CD4-positive, alpha-beta T cell treated with Interleukin-21 for 1 hour (primary cell): ENCODE measurements at places on chromosomes 13 and 19.

DNA sequence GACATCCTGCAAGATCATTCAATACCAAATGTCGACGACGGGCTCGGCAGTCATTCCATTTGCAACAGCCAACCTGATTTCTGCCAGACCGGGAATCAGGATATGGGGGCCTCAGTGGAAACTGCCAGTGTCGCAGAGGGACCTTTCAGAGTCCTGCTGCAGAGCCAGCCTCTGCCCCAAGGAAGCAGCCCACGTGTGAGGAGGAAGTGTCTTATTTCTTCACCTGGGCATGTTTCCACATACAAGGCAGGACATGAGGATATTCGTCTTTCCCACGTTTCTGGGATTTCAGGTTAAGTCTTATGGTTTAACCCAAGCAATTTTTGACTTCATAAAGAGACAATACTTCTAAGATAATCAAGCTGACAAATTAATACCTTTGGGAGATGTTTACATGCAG is 69.9 kb downstream of the ABCC4 start:
- no peak for DNase-seq

DNA sequence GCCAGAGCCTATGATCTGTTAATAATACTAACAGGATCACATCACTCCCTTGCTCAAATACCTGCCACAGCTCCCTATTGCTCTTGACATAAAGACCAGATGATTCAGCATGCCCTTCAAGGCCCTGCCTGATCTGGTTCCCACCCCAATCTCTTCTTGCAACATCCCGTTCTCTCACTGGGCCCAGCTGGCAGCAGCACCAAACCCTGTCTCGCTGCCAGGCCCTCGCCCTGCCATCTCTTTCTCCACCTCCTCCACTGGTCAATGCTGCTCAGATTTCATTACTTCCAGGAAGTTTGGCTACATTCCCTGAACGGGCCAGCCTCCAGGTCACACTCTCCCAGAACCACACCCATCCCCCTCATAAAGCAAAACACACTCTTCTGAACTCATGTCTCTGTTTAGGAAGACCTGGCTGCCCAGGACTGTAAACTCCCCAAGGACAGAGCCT is 8.6 kb upstream of the BCAT2 start:
- no peak for DNase-seq

GRCh38 chr13:35804901-35805300 is 326.3 kb downstream of the DCLK1 start:
- DNase-seq: no peak

DNA sequence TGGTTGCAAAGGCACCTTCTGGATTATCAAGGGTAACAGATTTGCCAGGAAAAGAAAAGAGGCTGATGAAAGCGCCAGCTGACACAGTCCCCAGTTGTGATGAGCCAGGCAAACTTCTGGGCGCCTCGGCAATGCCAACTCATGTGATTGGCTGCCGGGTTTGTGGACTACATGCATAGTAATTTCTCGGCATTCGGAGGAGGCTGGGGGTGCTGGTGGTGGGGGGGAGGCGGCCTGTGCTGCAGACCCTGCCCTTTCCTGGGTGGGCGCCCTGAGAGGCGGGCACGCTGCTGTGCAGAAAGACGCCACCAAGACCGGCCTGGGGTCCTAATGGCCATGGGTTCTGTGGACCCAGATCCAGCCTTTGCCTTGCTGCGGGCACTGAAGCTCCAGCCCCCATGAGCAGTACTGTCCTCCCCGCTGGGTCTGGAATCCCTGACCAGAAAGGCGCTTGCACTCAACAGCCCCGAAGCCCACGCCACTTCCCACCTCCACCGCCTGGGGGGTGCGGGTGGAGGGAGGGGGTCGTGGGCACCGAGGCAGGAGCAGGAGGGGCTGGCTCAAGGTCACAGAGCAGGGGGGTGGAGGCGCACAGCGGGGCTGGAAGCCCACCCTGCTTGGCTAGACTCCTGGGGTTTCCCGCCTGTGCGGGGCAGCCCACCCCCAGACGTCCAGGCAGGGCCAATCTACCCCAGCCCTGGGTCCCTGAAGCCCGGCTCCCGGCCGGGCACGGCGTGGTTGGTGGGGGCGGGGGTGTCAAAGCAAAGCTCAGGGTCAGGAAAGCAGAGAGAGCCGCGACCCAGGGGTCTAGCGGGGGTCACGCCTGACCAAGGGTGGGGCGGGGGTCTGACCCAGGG is 1.0 kb downstream of the DIRAS1 start:
- DNase-seq: no peak

DNA sequence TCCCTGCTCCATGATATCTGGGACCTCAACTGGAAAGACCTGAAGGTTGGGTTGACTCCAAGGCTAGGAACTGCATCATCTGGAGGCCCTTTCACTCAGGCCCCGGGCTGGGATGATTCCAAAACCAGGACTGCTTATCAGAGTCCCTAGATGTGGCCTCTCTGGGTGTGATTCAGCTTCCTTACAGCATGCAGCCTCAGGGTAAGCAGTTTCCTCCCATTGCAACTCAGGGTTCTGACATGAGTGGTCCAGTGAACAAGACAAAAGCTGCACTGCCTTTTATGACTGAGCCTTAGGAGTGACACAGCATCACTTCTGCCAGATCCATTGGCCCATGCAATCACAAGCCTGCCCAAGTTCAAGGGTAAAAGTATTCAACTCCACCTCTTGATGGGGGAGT is 502.8 kb downstream of the COG6 start:
- DNase-seq: no peak

DNA sequence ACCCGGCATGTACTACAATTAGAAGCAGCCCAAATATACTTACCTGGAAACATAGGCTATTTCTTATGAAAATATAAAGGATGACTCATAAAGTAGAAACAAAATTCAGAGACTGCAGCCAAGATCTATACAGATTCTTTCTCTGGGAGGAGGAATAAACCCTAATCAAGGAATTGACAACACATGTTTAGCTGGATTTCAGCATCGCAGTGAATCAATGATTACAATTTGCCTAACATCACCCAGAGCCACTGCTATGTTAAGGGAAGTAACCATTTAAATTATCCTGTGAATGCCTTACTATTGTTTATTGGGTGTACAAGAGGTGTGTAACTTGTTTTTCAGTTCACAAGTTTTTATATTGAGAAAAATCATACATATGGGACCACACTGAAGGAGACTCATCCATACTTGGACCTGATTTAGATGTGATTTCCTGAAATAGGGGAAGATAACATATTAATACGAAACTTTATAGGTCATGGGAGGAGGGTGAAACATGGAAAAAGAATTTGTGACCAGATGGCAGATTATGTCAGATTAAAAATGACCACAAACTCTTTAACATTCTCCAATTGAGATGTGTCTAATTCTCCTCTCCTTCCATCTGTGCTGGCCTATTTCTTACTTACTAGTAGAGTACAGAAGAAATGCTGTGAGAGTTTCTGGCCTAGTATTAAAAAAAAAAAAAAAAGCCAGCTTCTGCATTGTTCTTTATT is 1168.4 kb downstream of the SLITRK1 start:
- DNase-seq: no peak

- no peak for DNase-seq
Measured at GRCh38 chr19:53961523-53962356, 997 bp upstream of the CACNG8 start.

DNA sequence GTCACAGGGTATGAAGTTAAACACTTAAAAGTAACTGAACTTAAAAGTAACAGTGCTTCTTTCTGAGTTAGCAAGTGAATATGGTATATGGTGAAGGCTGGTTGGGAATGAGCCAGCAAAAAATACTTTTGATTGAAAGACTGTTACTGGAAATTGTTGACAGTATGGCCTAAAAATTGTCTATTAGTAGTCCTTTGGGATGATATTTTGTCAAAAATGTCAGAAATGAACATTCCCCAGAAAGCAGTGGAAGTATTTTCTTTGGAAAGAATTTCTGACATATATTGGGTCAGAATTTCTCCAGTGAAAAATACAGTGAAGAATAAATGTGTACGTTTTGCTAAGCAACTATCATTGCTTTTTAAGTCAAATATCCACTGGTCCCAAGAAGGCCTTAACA is 860.5 kb downstream of the PCDH9 start:
- DNase-seq: no peak

- DNase-seq: no peak
Measured at GRCh38 chr13:20412691-20413355, 112.8 kb downstream of the CRYL1 start.

DNA sequence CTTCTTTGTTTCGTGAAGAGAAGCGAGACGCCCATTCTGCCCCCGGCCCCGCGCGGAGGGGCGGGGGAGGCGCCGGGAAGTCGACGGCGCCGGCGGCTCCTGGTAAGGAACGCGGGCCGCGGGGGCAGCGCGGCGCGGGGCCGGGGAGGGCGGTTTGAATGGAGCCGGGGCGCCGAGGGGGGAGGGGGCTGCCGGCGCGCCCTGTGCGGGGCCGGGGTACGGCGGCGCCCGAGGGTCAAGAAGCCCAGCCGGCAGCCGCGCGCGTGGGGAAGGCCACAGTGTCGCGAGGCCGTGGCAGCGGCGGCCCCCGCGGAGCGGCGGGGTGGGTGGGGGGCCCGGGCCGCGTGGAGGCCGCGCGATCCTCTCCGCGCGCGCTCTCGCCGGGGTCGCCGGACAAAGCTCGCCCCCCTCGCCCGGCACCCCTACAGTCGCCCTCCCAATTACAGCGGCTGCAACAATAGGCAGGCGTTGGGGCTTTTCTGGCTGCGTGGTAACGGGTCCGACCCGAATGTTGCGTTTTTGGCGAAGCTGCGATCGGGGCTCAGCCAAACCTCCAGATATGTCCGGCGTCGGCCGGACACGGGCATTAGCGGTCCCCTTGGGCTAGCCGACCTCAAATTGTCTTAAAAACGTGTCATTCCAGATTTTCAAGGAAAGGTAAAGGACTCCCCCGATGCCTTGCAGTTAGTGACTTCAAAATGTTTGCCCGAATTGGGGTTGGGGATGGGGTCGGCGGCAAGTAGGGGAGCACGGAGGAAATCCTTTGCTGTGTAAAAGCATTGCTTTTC is 437 bp downstream of the SMARCA4 start:
- DNase-seq: no peak

- no peak for DNase-seq
Measured at GRCh38 chr19:8115805-8116396, 33.5 kb downstream of the FBN3 start.

- peak; percentile 56 for DNase-seq
Measured at GRCh38 chr13:75372517-75372916, 109.5 kb downstream of the TBC1D4 start.

GRCh38 chr13:77620138-77620537 is 77.3 kb upstream of the SLAIN1 start:
- DNase-seq: no peak

DNA sequence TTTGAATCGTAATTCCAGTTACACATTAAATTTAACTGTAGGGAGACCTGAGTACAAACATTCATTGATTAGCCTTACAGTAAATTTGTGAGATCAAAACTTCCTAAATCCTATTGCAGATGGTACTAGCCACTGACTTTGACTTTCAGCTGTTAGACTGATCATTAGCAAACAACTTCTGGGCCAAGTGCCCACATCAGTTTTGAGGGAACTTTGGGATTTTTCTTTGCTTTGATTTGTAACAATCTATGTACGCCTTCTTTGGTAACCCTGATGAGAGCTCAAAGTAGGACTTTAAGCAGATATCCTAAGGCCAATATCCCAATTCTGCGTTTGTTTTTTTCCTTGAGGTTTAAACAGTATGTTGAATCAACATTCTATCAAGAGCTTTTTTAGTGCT is 131.5 kb downstream of the DLEU7 start:
- DNase-seq: no peak

DNA sequence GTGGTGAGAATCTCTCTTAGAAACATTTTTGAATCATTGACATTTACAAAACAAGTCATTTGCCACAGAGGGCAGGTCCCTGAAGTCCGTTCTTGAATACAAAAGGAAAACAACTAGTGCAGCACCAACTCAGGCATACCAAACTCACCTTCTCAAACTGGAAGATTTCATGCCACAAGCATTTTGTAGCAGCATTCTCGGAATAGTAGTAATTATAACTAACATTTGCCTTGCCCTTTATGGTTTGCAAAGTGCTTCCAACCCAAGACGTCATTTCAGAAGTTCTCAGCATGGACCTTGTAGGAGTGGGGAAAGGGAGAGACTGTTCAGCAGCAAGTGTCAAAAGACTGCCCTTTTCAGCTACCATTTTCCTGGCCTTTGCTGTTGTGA is 344.6 kb downstream of the RFC3 start:
- no peak for DNase-seq

- DNase-seq: no peak
Measured at GRCh38 chr19:16860118-16860517, 28.7 kb upstream of the F2RL3 start.

GRCh38 chr19:5999693-6000092 is 21.8 kb upstream of the RANBP3 start:
- DNase-seq: no peak

DNA sequence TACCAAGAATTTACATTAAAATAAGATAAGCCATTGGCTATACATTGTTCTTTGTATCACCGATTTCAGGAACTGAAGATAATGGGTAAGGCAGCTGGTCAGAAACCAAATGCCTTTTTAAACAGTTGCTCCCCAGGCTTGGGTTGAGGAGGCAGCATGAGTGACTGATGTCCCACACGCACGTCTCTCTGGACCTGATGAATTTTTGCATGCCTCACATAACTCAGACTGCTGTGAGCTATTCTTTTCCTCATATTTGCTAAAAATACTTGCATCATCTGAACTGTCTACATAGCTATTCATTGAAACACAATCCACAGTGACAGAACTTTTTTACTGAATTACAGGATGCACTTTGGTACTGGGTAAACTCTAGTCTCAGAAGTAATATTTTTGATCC is 123.6 kb upstream of the MAB21L1 start:
- no peak for DNase-seq

DNA sequence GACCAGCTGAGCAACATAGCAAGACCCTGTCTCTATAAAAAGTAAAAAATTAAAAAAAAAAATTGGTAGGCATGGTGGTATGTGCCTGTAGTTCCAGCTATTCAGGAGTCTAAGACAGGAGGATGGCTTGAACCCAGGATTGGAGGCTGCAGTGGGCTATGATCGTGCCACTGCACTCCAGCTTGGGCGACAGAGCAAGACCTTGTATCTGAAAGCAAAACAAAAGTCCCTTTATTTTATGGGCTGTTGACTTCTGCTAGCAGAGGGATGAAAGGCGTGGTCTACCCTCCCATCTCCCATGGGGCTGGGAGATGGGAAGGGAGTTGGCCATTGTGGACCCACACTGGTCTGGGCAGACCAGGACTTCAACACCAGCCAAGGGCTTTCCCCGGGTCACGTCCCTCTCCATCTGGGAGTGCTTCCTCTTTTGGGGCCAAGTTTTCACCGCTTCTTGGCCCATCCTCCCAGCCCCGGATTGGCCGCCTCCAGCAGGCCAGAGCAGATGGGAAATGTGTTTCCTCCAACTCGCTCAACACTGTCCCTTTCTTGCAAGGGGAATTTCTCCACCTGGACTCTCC is 2.2 kb upstream of the TNFSF9 start:
- no peak for DNase-seq

DNA sequence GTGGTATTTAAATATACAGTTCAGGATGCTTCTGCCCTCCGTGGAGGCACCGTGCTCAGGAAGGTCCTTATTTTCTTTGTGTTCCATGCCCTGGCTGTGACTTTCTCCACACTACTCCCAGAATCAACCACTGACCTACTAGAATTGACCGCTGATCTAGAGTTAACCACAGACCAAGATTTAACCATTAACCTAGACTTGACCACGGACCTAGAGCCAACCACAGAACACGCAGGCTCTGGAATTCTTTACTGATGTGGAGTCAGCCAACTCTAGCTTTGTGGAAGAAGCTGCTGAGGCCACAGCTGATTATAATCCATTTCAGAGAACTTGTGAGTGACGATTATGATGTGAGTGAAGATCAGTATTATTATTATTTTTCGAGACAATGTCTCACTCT is 18.0 kb downstream of the GTF2F2 start:
- no peak for DNase-seq
